ENCODE measurements at places on chromosomes 1 and 21.

DNA sequence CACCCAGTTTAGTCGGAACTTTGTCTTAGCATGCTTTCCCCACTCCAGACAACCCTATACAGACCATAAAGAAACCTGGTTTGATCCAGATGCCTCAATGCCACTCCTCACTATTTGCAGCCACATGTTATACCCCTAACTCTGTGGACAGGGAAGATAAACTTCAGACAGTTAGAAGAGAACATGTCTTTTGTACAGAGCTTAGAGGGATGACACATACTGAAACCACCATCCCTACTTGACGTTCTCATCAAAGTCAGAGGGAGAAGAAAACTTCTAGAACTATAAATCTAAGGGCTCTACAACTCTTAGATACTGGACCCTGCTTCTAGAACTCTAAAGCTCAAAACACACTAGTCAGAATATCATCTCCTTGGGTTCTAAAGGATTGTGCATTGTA is 3.7 kb downstream of the SYT6 start:
- no peak for DNase-seq

- DNase-seq, result no peak
Measured at GRCh38 chr1:211541720-211542477, 37.1 kb downstream of the SLC30A1 start.

- no peak for DNase-seq
Measured at GRCh38 chr1:62528015-62528414, 69.3 kb upstream of the ANGPTL3 start.

GRCh38 chr1:67563684-67564083 is 121.3 kb upstream of the GADD45A start:
- no peak for DNase-seq

GRCh38 chr1:179010671-179011070 is 15.0 kb upstream of the FAM20B start:
- no peak for DNase-seq

DNA sequence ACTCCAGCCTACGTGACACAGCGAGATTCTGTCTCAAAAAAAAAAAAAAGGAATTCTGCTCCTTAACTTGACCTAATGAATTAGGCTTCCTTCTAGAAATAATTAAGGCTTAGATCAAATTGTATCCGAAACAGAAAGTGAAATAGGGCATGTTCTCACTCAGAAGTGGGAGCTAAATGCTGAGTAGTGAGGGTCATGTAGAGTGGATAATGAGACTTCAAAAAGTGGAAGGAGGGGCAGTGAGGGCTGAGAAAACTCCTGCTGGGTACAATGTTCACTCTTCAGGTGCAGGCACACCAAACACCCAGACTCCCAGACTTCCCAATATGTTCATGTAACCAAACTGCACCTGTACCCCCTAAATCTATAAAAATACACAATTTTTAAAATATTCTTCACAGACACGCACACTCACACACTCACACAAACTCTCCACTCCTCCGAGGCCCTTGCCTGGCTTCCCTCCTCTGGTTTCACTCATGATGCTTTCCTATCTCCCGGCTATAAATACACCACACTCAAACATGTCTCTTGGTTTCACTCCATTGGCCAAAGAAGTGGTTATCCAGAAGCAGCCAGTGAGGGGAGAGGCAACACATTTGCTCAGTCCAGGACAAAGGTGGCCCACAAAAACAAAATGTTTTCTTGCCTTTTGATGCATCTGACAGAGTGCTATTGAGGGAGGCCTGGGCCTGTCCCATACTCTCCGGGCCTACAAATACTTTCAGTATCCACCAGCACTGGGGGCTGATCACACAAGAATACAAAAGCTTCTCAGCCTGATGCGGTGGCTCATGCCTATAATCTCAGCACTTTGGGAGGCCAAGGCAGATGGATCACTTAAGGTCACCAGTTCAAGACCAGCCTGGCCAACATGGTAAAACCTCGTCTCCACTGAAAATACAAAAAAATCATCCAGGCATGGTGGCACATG is 249.2 kb downstream of the TOMM20 start:
- no peak for DNase-seq

DNA sequence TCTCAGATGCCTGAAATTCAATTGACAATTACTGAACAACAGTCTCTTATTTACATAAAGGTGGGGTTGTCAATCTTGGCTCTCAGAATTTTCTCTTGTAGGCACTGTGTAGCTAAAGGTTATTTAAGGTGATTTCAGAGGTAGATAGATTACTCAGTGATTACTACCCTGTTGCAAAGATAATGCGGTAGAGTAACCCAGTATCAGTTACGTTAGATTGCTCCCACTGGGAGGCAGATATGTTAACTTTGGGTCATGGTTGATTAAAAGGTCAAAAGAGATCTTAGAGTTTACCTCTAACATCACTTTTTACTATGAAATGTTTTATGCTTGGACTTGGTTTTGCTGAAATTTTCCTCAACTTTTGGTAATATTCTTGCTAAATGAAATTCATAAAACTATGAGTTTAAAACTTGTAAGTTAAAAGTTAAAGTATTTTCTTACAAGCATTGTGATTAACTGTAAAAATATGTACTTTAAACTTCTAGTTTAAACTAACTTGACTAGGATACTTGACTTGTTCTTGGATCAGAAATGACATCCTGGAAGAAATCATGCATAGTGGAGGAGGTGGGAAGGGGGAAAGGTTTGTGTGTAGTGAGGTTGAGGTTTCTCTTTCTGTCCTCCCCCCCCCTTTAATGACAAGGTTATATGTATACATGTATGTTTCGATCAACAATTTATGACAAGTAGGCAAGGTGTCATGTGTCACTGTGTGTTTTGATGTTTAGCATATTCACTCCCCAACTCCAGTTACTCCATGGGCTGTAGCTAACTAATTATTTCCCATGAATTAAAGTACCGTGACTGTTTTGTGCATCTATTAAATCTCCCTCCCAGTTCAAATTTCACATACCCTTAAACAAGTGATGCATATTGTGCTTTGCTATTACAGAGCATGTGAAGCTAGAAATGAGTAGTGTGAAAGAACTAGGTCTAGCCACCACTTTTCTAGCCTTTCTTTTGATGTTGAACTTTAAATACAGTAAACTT is 2.9 kb downstream of the LAMC1 start:
- DNase-seq, result no peak

- no peak for DNase-seq
Measured at GRCh38 chr1:200741551-200742207, 3.0 kb downstream of the CAMSAP2 start.

- no peak for DNase-seq
Measured at GRCh38 chr21:34035619-34036354, 37.6 kb upstream of the MRPS6 start.

GRCh38 chr21:35231090-35231489 is 182.0 kb upstream of the RUNX1 start:
- DNase-seq, result no peak

DNA sequence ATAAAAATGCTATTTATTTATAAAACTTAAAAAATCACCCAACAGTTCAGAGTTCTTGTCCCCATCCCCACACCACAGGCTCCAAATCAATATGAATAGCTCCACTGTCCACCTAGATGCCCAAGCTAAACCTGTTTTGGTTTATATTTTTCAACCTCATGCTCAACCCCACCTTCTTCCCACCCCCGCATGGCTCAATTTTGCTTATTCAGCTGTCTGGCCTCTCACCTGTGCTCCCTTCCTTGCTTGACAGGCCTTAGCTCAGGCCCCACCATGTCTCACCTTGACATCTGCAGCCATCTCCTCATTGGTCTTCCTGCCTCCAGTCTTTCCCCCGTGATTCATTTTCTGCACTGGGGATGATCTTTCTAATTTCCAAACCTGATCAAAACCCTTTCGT is 17.8 kb downstream of the COA7 start:
- DNase-seq, result no peak

DNA sequence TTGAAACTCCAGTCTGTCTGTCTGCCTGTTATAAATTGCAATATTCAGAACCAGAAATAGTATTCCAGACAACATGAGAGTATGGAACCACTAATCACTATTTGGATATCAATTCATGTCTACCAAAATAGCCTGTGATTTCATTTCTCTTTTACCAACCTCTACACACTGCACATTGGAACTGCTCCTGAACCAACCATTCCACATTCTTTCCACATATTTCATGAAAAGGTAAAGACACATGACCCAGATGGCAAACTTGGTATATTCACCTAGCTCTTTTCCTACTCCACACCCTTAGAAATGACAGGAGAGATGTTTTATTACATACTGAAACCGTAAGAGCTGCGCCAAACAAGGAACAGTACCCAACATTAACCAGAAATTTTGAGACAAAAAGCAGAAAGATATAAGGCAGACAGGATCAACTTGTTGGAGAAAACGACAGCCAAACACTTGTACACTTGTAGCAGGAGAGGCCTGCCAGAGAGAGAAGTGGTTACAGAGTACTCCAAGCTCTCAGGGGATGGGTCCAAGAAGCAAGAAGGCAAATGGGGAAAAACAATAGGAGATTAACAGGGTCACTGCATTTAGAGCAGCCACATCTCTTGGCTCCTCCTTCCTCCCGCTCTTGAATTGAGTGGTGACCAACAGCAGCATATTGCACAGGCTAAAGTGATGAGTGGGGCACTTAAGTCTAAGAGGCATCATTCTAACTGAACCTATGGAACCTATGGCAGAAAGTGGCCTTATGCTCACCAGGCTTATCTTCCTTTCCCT is 148.7 kb downstream of the SETD4 start:
- no peak for DNase-seq

- DNase-seq, result no peak
Measured at GRCh38 chr21:19237608-19238007, 834.0 kb upstream of the TMPRSS15 start.

DNA sequence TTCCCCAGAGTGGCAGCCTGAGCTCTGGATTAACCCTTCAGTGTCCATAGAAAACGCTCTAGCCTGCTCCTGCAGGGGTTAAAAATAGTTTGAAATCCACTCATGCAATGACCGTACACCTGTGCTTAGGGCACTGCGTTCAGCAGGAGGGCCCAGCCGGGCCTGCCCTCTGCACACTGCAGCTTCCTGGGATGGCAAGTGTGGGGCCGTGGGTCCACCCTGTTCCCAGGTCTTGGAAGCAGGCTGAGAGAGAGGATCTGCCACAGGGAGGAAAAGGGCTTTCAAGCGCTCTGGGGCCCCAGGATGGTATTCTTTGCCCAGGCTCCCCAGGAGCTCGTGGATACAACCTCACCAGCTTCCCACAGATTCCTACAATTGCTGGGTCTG is 1.5 kb upstream of the S100B start:
- no peak for DNase-seq

DNA sequence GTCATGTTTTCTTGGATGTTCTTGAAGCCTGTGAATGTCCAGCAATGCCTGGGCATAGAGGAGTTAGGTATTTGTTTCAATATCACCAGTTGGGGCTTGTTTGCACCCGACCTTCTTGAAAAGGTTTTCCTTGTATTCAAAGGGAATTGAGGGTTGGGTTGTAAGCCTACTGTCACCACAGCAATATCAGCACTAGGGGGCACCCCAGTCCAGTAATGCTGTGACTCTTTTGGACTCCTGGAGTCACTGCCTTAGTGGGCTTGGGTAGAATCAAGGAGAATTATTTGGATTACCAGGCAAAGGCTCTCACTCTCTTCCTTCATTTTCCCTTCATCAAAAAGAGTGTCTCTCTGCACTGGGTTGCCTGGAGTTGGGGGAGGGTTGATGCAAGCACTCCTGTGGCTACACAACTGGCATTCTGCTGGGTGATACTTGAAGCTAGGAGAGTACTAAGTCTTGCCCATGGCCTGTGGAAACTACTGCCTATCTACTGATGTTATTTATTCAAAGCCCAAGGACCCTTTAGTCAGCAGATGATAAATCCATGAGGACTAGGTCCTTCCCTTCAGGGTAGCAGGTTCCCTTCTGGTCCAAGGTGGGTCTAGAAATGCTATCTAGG is 34.5 kb downstream of the OR10R2 start:
- DNase-seq, result no peak

- DNase-seq, result no peak
Measured at GRCh38 chr1:192099328-192099727, 58.9 kb upstream of the RGS18 start.

DNA sequence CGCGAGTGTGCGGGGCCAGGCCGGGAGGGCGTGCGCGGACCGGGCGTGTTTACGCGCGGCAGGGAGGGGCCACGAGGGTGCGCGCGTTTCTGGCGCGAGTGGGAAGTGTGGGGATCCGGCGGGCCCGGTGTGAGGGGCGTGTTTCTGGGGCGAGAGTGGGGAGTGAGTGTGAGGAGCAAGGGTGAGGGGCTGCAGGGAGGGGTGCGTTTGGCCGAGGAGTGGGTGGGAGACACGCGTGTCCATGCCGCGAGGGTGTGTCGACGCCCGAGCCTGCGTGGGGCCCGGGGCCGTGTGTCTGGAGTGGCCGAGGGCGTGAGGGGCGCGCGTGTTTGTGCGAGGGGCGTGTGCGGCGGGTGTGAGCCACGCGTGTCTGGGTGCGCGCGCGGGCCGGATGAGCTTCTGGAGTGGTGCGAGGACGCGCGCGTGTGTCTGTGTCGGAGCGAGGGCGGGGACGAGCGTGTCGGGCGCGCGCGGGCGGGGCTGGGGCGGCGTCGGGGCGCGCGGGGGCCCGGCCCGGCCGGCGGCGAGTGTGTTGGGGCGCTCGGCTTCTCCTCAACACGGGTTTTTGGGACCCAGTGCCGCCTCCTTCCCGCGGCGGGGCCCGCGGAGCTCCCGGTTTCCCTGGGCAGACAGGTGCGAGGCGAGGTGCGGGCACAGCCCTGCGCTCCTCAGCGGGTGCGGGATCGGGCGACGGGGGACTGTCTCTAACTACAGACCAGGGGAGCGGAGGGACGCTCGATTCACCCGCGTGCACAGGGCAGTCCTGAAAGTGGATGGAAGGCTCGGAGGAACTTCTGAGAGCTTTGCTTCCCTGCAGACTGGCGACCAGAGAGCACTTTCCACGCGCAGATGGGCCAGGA is 65.8 kb upstream of the VAMP3 start:
- DNase-seq, result no peak

DNA sequence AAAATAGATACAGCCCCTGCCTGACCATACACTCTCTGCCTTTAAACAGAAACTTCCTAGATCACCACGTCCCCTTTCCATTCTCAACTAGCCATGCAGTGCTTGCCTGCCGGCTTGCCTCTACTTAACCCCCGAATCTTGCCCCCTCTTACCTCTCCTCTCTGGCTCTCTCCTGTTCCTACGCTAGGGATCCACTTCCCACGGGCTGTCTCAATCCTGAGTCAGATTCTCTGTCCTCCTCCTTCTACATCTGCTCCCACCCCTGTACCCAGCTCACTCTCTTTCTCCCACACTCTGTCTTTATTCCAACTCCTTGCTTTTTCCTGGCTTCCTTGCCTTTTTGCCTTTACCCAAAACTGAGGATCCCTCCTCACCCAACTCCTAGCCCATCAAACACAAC is 29.3 kb downstream of the ATF3 start:
- DNase-seq, result no peak

- no peak for DNase-seq
Measured at GRCh38 chr1:184843732-184844495, 89.3 kb upstream of the EDEM3 start.

GRCh38 chr1:222995620-222996309 is 147.3 kb downstream of the TLR5 start:
- DNase-seq, result no peak

GRCh38 chr1:25128121-25128621 is 104.1 kb downstream of the SYF2 start:
- DNase-seq, result no peak

All from esophagus squamous epithelium (tissue), 5 donors.